ENCODE measurements at places on chromosomes 7 and 10.

DNA sequence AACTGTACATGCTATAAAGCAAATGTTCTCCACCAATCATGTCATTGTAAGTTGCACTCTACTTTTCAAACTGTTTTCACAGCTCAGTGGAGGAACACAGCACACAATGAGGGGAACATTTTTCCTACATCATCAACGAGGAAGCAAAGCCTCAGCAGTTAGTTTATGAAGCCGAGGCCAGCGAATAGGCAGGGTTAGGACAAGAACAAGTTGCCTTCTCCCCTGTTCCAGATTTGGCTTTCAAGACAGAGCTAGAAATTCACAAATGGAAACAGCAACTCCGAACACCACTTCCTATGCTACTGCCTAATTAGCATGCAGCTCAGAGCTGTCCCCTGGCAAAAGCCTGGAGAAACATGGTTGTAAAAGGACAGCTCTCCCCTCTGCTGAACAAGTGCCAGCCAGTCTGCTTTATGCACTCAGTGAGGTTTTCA lies 19.8 kb downstream of the ITGB8 start:
- DNase-seq = peak; percentile 43

GRCh38 chr7:1106063-1106792 lies 18.3 kb downstream of the GPER1 start:
- DNase-seq = peak; percentile 53

DNA sequence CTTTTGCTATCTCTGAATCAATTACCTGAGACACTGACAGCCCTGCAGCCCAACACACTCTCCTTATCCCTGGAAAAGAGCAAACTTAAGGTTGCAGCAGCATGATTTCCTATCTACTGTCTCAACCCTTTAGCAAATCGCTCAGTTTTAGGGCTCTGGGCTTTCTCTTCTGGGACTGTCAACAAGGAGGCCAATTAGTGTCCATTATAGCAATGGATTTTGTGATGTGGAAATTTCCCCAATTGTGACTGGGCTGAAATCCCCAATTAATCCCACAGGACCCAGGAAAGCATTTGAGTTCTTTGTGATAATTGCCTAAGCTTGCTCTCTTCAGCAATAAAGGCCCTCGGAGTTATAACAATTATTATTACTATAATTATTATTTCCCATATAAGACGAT lies 197.0 kb downstream of the ZNF438 start:
- no peak for DNase-seq

GRCh38 chr10:49474901-49475300 lies 64.0 kb downstream of the ERCC6 start:
- DNase-seq = no peak

GRCh38 chr7:138023618-138024342 lies 21.9 kb upstream of the CREB3L2 start:
- DNase-seq = no peak

DNA sequence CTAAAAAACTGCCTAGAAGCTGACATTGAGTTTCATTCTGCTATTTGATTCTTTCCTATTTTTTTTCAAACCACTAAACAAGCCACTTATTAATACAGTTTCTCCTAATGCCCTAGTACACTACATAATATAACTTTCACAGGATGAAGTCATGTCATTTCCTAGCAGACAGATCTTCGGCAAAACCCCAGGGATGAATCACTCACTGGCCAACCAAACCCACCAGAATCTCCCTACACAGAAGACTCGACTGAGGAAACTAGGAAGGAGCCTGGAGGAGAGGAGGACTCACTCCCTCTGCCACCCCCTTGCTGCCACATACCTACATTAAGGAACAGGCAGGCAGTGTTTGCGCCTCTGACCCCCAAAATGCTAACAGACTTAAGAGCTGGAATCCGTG lies 33.4 kb downstream of the XPNPEP1 start:
- DNase-seq = no peak

DNA sequence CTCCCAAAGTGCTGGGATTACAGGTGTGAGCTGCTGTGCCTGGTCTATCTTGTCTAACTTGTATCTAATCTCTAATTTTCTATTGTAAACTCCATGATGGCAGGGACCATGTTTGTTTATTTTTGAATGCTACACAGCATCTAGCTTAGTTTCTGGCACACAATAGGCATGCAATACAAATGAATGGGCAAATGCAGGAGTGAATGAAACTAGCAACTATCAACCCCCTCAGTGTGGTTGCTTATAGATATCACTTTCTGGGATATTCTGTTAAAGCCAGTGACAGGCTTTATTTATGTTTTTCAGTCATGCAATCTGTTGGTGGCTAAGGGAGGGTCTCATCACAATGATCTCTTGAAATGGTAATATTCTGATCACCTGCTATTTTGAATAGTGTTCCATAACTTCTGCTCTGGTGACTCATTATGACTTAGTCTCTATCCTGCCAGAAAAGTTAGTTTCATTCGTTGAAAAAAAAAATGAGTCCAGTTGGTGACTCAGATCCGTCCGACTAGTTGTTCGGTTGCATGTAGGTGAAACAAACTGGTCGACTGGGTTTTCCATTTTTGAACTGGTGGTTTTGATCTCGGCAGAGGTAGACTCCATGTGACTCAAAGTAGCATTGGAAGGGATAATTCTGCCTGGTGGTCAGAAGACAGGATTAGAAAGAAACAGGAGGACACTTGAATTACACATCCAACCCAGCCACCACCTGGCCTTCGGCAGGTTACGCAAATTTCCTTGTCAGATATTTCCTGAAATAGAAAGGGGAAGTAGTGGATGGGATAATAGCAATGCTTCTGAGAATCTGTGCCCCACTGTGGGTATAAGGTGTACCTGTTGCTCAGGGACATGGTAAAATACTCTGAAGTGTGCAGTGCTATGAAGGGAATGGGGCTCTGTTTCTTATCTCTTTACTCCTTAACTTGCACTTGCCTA lies 76.8 kb downstream of the GATA3 start:
- no peak for DNase-seq

DNA sequence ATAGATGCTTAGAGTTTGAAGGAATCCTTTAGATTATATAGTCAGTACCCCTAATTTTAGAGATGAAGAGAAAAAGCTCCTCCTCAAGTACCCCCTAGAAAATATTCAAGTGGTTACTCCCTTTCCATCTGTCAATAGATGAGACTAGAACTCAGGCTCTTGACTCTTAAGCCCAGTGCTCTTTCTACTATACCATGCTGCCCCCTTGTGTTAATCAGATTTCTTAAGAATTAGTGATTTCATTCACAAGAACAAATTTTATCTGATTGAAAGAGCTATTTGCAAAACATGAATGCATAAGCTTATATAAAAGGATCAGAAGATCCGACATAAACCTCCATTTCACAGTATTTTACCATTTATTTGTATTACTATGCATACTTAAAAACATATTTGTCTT lies 179.3 kb downstream of the TFEC start:
- peak; percentile 11 for DNase-seq

DNA sequence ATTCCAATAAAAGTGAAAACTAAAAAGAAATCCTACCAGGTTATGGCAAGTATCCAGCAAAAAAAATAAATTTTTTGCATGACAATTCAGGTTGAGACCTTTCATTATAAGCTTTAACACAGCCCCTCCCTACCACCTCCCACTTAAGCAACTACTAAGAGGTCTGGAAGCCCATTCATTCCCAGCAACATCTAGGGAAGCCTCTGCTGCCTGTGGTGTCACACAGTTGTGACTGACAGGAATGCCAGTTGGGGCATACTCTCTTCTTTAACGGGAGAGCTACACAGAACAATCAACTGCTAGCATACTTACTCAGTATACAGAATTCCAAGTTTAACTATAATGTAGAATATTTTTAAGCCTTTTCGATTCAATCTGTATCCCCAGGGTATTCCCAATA lies 27.8 kb downstream of the ABI1 start:
- no peak for DNase-seq

DNA sequence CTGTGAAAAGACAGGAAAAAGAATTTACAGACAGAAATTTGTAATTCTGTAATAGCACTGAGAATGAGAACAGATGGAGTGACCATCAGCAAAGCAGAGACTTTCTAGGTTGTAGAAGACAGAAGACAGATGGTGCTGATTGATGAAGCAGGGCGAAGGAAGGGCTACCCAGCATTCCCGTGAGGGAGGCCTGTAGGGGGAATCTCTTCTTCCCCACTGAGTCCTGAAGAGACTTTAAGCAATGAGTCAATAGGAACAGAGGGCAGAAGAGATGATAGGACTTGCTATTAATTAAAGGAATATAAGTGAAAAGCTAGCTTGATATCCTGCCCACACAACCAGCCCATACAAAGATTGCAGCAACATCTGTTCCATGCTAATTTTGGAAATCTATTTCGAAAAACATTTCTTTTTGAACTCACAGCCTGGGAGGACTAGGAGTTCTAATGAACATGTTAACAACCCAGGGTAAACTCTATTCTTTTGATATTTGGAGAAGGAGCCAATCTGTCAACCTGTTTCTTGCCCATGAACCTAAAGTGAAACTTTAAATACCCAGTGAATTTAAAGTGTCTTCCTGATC lies 44.1 kb downstream of the RALA start:
- peak; percentile 69 for DNase-seq

- DNase-seq = no peak
Measured at GRCh38 chr7:9869151-9869550, 1104.5 kb upstream of the PHF14 start.

GRCh38 chr10:77186936-77187335 lies 450.7 kb downstream of the KCNMA1 start:
- no peak for DNase-seq
